ENCODE measurements at places on chromosomes 2 and 18.

DNA sequence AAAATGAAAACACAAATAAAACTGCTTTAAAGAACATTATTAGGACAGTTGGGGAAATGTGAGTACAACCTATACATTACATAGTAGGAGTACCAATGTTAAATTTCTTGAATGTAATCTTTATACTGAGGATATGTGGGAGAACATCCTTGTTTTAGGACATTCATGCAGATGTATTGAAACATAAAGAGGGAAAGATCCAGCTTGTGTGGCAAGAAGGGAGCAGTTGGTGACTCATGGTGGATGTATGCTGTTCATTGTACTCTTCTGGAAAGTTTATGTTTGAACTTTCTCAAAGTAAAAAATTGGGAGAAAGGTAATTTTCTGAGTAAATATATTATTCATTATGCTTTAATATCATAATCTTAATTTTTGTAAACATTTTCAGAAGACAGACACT is 132.1 kb upstream of the DLGAP1 start:
- no peak for DNase-seq

GRCh38 chr18:9025091-9025838 is 77.2 kb upstream of the NDUFV2 start:
- peak; percentile 61 for DNase-seq

- peak; percentile 19 for DNase-seq
These were observed 28.2 kb upstream of the CHRNA1 start for GRCh38 chr2:174792309-174793025.

DNA sequence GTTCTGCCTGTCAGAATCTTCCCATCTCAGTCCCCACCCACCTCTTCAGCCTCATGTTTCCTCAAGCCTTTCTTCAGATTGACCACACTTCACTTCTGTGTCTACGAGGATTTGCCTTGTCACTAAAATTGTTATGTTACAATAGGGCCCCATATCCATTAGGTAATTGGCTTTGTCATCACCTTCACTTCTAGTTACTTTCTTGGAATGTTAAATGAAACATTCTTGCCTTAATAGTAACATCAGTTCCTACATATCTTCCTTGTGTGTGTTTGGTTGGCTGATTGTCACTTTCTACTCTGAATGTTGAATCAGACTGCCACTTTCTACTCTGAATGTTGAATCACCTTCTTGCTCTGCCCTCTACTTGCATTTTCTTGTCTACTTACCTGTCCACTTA is 599.9 kb upstream of the NXPH2 start:
- DNase-seq: no peak

DNA sequence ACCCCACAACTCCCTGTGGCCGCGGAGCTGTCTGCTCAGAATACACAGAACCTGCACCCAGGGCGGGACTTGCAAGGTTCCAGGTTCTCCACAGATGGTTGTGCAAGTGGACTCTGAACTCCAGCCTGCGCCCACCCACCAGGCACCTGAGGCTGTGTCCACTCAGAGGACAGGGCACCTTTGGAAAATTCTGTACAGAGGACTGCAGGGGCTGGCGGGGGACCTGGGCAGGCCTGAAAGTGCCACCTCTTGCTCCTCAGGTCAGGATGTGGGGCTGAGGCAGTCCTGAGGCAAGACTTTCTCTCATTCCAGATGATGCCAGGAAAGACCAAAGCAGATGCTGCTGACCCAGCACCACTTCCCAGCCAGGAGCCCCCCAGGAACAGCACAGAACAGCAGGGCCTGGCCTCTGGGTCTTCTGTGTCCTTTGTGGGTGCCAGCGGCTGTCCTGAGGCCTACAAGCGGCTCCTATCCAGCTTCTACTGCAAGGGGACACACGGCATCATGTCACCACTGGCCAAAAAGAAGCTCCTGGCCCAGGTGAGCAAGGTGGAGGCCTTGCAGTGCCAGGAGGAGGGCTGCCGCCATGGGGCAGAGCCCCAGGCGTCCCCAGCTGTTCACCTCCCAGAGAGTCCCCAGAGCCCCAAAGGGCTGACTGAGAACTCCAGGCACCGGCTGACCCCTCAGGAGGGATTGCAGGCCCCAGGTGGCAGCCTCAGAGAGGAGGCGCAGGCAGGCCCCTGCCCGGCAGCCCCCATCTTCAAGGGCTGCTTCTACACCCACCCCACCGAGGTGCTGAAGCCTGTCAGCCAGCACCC is 14.4 kb downstream of the ARID5A start:
- no peak for DNase-seq

GRCh38 chr2:140865837-140866236 is 1265.0 kb downstream of the LRP1B start:
- no peak for DNase-seq

DNA sequence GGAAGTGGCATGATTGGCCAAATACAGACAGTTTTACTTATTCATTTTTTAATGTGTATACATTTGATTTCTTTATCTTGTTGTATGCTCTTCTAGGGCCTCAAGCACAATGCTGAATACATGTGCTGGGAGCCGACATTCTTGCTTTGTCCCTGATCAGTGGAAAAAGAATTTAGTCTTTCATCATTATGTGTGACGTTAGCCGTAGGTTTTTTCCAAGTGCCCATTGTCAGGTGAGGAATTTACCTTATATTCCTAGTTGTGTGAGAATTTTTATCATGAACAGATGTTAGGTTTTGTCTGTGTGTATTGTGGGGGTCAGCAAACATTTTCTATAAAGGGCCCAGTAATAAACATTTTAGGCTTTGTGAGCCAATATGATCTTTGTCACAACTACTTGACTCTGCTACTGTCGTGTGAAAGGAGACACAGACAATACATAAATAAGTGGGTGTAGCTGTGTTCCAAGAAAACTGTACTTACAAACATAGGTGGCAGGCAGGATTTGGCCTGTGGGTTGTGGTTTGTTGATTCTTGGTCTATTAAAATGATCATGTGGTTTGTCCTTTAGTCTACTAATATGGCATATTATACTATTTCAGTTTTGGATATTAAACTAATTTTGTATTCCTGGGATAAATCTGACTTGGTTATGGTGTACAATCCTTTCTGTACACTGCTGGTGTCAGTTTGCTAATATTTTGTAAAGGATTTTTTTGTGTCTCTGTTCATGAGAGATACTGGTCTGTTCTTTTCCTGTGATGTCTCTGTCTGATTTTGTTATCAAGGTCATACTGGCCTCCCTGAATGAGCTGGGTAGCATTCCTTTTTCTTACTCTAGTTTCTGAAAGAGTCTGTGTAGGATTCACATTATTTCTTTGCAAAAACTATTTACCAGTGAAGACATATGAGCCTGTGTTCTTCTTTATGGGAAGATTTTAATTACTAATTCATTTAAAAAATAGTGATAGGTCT is 132.2 kb upstream of the SMAD7 start:
- DNase-seq: peak; percentile 21

DNA sequence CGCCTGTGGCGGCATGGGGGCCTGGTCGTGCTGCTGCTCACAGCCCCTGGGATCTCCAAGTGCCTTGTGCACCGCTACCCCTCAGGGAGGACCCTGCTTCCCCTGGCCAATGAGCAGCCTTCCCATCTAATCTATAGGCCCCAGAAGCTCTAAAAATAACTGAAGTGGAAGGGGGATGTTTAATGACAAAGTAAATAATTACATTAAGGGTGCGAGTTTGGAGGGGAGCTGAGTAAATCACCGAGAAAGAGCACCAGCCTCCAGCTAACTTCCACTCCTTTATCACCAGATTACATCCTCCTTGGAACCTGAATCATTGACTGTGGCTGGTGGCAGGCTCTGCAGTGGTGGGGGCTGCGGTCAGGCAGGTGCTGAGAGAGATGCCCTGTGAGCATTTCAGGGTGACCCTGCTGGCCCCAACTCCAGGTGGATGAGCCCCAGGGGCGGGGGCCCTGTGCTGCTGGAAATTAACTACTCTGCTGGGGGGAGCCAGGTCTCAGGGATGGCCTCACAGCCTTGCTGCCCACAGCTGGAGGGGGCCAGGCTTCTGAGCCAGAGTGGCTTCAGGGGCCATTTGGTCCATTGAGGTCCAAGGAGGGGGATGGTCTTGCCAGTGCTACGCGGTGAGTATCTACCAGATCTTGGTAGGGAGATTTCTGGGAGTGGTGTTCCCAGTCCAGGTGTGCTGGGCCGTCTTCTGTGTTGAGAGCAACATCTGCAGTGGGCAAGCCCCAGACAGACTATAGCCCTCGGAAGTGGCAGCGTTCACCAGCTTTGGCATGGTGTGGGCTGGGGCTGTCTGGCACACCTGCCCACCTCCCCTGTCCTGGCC is 74.2 kb downstream of the GLI2 start:
- DNase-seq: peak; percentile 54

GRCh38 chr2:72210470-72210869 is 62.8 kb upstream of the CYP26B1 start:
- DNase-seq: no peak

Measured in NCI-H69 (cell line).